ENCODE measurements at places on chromosomes 12 and 14.

GRCh38 chr14:53109105-53110041 lies 43.8 kb downstream of the DDHD1 start:
- peak; percentile 93 for DNase-seq

GRCh38 chr12:34607520-34608195 lies 585.4 kb downstream of the ALG10 start:
- DNase-seq: no peak

DNA sequence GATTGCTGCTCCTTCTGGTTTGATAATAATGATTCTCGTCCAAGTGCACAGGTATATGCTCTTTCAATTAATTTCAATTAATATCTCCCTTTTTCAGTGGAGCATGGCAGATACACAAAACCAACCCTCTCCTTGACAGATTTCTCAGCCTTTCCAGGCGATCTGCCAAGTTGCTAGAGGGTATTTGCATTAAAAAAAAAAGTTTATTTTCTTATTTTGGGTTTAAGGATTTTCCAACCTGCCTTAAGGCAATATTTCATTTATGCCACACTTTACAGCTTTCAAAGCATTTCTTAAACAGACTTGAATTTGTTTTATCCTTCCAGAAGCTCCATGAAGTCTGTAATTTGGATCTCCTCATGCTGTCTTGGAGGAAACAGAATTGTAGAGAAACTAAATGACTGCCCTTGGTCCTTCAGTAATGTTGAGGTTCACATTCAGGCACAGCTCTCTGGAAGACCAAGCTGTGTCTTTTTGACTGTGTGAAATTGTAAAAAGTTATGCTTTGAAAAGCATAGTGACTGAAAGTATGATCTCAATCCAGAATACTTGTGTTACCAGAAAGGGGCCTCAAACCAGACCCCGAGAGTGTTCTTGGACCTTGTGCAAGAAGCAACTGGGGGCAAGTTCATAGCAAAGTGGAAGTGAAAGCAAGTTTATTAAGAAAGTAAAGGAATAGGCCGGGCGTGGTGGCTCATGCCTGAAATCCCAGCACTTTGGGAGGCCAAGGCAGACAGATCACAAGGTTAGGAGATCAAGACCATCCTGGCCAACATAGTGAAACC lies 2.3 kb downstream of the DGLUCY start:
- no peak for DNase-seq

- DNase-seq: no peak
Observed at GRCh38 chr14:61677479-61677878, 17.8 kb upstream of the HIF1A start.

GRCh38 chr12:52151153-52151836 lies 40.5 kb downstream of the KRT80 start:
- no peak for DNase-seq

GRCh38 chr12:119710965-119711551 lies 43.1 kb downstream of the PRKAB1 start:
- no peak for DNase-seq

DNA sequence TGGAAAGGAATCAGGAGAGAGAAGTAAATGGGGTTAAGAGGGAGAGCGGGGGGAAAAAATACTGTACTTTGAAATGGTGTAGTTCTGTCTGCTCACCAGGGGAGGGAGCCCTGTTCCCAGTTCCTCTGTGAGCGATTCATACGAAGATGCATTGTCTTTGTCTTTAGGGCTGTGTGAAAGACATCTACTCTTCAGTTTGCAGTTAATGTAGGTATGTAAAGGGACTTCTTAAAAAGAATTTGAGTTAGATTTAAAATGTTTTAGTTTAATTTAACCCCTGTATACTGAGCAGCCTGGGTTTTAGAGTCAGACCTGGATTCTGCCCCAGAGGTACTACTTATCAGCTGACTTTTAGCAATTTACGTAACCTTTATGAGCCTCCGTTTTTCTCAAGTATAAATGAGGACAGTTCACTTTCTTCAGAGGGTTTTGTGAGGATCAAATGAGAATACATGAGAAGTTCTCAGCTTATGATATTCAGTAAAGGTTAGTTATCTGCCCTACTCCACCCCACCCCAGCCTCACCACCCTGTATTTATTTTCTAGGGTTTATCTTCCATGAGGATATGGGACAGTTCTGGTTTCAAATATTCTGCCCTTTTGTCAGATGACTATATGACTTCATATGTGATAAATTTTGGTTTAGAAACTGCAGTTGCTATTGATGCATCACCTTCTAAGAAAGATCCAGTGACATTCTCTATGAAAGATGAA lies 82.5 kb upstream of the EVL start:
- DNase-seq: peak; percentile 73

- DNase-seq: no peak
Observed at GRCh38 chr14:51880835-51881580, 20.6 kb downstream of the GNG2 start.

DNA sequence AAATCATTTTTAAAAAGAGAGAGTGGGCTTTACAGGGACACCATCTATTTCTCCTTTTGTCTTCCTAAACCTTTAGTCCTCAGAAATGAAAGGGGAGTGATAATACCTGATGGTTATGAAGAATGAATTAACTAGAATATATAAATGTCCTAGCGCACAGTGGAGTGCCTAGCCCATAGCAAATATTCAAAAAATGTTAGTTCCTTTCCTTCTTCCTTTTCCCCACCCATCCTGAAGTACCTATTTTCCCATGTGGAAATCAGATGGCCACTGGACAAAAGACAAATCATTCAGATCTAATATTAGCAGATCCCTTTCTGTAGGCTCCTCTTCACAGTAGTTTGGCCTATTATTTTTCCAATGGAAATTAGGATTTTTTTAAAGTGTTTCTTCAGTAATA lies 90.0 kb downstream of the SLC25A21 start:
- no peak for DNase-seq

GRCh38 chr12:46230306-46230705 lies 38.5 kb downstream of the SLC38A1 start:
- DNase-seq: no peak

DNA sequence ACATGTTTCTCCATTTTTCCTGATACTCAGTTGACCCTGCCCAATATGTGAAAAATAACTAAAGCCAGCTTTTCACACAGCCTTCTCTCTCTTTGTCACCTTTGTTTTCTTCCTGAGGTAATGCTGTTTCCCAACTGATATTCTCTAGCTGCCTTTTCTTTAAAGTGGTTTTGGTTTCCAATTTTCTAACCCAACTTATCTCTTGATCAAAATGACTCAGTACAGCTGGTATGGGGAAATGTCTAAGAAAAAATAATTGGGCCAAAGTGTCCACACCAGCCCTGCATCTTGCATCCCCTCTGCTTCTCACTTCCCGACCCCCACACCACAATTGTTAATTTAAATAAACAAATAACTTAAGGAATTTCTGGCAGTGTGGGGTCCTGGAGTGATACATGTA lies 193.8 kb downstream of the SYT1 start:
- DNase-seq: no peak

DNA sequence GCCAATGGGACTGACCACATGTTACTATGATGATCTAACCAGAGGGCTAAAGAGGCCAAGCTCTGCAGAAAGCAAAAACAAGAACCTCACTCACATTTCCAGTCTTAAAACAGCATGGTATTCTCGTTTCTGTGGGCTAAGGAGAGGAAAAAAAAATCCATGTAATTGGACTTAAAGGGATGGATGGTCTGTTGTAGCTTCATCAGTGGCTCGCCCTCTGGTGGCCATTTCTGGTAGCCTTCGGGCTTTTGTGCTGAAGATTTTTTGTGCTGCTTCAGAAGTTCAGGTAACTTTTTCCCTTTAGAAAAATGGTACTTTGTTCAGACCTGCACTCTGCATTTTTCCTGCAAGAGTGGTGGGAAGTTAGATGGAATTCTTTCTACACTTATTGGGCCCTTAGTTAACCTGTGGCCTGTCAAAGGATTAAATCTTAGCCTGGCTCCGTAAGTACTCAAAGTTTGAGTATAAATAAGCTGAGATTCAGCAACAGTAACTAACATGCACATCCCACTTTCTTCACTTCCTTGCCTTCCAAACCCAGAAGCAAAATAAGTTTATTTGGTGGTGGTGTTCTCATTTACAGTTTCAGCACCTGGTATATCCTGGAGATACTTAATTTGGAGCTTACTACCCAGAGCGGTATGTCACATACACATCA lies 22.3 kb downstream of the DCAF4 start:
- peak; percentile 58 for DNase-seq

GRCh38 chr14:86865934-86866333 lies 1127.0 kb downstream of the GALC start:
- no peak for DNase-seq

- DNase-seq: no peak
Observed at GRCh38 chr14:106396999-106397398, 870.6 kb downstream of the TMEM121 start.

All from Jurkat, Clone E6-1 (cell line).